ENCODE measurements at places on chromosomes 16 and 17.

- DNase-seq = no peak
Observed at GRCh38 chr16:35637683-35638082, 2178.3 kb downstream of the TP53TG3F start.

DNA sequence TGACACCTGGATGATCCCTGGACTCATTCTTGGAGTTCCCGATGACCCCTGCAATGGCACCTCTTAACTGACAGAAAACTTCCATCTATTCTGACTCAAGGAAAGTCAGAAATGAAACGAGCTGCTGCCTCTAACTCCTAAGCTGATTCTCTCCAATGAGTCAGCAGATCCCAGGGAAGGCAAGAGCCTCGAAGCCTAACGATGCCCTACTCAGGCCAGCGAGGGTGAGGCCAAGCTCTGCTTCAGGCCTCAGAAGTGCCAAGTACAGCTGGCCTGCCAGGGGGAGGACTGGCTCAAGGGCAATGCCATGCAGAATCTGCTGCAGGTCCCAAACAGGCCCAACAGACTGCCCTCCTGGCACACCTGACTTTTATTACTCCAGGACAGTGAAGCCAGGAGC is 36.3 kb downstream of the PLXDC1 start:
- DNase-seq = peak; percentile 60

DNA sequence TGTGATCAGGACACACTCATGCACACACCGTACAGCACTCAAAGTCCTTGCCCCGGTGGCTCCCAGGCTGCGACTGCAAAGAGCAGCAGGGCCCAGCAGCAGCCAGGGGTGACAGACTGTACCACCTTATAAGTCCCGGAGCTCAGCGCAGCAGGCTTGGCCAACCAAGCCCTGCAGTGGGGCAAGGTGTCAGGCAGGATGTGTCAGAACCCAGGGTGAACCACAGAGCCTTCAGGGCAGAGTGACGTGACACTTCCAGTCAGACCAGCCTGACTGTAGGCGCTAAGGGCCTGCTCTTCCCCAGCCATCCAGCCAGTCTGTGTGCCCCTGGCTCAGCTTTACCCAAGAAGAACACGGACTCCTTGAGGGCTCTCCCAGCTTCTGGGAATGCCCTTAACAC is 204.1 kb downstream of the COPRS start:
- DNase-seq = no peak

GRCh38 chr16:30481381-30481780 is 8.8 kb downstream of the ITGAL start:
- peak; percentile 2 for DNase-seq

DNA sequence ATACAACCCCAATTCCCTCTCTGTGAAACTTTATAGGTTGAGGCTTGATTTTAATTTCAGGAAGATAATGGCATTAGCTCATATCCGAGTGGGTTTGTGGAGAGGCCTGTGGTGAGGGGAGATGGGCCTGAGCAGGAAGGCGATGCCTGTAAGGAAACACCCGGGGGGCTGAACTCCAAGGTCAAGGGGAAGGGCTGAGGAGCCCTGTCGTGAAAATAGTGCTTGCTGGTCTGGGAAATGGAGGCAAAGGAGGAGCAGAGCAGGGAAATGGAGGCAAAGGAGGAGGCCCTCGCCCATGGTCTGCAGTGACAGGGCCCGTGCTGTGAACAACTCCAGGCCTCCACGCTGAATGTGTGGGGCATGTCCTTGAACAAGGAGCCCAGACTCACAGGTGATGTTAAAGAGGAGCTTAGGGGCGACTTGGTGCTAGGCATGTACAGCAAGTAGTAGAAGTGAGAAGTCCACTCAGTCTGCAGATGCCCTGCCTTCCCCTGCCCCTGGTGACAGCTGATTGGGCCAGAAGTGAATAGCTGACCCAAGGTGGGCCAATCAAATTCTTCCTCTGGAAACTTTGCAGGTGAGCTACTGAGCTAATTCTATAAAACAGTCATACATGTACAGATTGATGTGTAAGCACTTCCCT is 38.1 kb downstream of the MRPS23 start:
- DNase-seq = no peak

DNA sequence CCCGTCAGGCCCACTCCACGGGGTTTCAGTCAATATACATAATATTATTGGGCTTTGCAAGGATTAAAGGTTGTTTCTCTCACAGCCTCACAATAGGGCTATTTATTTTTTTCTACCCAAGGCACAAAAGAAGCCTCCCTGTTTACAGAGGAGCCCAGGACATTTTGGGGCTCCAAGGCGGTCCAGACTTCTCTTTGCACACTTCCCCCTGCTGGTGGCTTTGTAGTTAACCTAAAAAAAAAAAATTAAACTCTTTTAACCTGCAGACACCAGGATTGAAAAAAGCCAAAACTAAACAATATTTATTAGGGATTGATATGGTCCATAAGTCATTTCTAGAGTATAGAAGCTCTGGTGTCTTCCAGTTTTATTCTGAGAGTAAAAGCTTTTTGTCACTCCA is 169.7 kb upstream of the ZFHX3 start:
- DNase-seq = no peak

DNA sequence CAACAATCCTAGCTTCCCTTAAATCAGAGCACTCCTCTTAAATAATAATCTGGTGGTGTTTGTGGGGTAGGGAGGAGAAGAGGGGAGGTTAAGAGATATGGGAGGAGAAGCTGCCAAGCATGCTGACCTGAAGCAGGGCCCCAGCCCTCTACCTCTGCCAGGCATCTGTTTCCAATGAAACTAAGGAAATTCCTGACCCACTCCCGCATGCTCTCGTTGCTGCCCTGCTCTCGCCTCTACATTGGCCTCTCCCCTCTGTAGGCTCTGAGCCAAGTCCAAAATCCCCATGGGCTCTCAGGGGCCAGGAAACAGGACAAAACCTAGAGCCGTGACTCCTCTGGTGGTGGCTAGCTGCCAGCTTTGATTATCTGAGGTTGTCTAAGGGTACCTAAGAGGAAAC is 559.5 kb upstream of the CDH11 start:
- peak; percentile 29 for DNase-seq

DNA sequence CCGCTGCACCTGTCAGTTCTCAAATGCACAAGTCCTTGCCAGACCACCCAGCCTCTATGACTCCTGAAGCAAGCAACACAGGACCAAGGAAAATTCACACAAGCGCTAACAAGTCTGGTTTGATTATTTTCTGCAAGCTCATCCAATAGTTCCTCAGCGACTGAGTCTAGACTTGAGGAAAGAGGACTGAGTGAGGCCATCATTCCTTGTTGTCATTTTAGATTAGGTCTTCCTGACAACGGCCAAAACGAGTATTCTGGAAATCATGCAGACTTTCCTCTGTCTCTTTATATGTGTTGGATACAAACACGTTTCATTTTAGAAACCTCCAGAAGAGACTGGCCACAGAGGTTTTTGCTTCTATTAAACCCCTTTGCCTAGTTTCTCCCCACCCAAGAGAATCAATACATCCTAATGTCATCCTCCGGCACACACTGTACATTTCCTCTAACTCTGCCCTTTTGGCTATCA is 561 bp downstream of the CCDC47 start:
- peak; percentile 25 for DNase-seq

Data from AG10803 (cell line).